Activated T-helper 1 cell treated with anti-CD3 and anti-CD28 coated beads, Interleukin-12 subunit alpha, Interleukin-12 subunit beta, Interleukin-2, Interleukin-4 antibody, amounts not matched to agents 30 ng/mL and 10 ng/mL and 1 ng/mL, durations not matched to agents 14 hours and 24 hours and 36 hours (primary cell): ENCODE measurements at places on chromosomes 5 and 9. TPM values are rescaled to one million over a fixed set of nuclear protein-coding genes. Genes with fewer than 3 reads are reported as not detected.

LRRC26 gene
- 0.21 TPM in 1 of 2 replicates, not detected in the other for total RNA-seq

GPR151 gene
- total RNA-seq: not detected in 2 replicates

LIX1 gene
- not detected in 2 replicates for total RNA-seq

FOXI1 gene
- not detected in 2 replicates for total RNA-seq

HSPA4 gene
- 244 and 247 TPM in 2 replicates for total RNA-seq

SECISBP2 gene
- total RNA-seq: 49.4 and 54.9 TPM in 2 replicates

ANKRD18B gene
- total RNA-seq: 1.2 and 3.5 TPM in 2 replicates

BAAT gene
- 0.08 TPM in 1 of 2 replicates, not detected in the other for total RNA-seq

ADCY2 gene
- total RNA-seq: not detected in 2 replicates

ADAMTS13 gene
- total RNA-seq: 1.2 and 1.7 TPM in 2 replicates

GAS1 gene
- 0.12 and 0.23 TPM in 2 replicates for total RNA-seq

TAF11L5 gene
- total RNA-seq: not detected in 2 replicates

CNTLN gene
- 1.5 and 2.3 TPM in 2 replicates for total RNA-seq

PCDHA4 gene
- not detected in 2 replicates for total RNA-seq

DMXL1 gene
- total RNA-seq: 26.7 and 28.2 TPM in 2 replicates

FAM169A gene
- total RNA-seq: 3.2 and 3.5 TPM in 2 replicates
